Progenitor cell of endocrine pancreas (in vitro differentiated cells): ENCODE measurements at places on chromosomes 5 and 9. TPM values are rescaled to one million over a fixed set of nuclear protein-coding genes. Genes with fewer than 3 reads are reported as not detected.

DNA sequence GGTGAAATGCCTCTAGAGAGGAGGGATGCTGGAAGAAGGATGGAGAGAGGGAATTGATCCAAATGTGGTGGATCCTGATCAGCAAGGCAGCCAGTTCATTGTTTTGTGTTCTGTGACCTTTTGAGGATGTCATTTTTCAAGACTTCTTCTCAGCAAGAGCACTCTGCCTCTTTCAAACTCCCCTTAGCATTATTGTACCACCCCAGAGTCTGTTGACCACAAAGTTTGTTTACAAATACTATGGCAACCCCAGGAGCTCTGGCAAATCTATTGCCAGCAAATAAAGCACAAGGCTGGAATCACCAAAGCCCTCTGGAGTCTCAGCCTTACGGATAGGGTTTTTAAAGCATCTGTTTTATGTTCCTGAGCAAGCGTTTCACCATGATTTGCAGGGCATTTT is 76.2 kb upstream of the SLC1A3 start:
- no peak for DNase-seq

DNA sequence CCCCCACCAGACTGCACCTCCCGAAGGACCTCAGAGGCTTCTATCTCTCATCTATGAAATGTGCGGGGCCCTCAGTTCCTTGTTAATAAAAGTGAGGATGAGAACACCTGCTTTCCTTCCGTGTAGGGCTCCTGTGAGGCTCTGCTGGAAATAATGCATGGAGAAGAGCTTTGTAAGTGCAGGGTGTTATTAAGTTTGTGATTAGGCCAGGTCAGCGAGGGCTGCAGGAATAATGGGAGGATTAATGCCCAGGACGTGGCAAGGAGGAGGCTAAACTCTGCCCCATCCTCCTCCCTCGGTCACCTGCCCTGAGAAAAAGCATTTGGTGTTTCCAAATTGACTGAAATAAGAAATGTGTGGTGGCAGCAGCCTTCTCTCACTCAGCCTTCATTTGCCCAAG is 83.5 kb upstream of the HSPA9 start:
- DNase-seq = no peak

DNA sequence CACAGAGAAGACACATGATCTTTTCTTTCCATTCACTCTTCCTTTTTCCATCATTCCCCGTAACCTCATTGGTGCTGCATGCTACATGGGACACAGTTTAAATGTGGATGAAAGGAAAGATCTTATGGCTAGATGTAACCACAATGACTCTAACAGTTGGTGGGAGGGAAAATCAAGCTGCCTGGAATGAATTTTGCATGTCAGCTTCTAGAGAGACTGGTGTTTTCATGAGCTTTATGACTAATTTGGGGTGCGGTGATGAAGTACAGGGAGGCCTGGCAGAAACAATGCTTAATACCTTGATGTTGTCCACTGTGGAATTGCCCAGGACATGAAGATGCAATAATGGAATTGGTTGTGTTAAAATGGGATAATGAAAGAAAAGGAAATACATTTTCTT is 55.9 kb upstream of the MYO10 start:
- no peak for DNase-seq

C5orf58 gene
- not detected in 2 replicates for total RNA-seq

BRINP1 gene
- 0.79 and 1.1 TPM in 2 replicates for total RNA-seq

DDX4 gene
- not detected in 2 replicates for total RNA-seq

DAB2 gene
- total RNA-seq = 43.9 and 46.0 TPM in 2 replicates

GRCh38 chr5:5341531-5342292 is 80.8 kb upstream of the ICE1 start:
- no peak for DNase-seq

- no peak for DNase-seq
These were observed 56.6 kb downstream of the ADAM19 start for GRCh38 chr5:157518963-157519362.
